ENCODE measurements at places on chromosomes 2 and 18.
A peak's percentile ranks its signal among the peaks of the same experiment; 100 is the strongest.

DNA sequence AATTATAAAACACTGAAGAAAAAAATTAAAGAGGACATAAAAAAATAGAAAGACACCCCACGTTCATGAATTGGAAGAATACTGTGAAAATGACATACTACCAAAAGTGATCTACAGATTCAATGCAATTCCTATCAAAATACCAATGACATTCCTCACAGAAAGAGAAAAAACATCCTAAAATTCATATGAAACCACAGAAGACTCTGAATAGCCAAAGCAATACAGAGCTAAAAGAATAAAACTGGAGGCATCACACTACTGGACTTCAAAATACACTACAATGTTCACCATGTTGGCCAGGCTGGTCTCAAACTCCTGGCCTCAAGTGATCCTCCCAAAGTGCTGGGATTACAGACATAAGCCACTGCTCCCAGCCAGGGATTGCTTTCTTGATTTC is 56.3 kb downstream of the TLK1 start:
- no peak for DNase-seq

DNA sequence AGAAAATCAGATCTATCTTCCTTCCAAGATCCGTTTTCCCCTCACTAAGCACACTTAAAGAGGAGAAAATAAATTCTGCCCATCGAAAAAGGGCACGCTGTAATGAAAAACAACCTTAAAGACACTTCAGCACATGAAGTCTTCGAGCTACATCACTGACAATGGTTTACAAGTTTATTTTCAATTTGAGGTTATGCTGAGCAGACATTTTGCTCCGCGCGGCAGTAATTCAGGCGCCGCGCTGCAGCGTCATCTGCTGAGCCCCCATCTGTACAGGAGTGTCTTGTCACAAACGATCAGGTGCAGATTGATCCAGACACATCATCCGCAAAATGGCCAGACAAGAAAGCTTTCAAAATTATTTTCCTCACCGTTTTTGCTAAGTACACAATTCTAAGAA is 341.7 kb downstream of the STK39 start:
- DNase-seq, result no peak

- no peak for DNase-seq
Measured at GRCh38 chr18:61808286-61808685, 84.5 kb downstream of the RNF152 start.

DNA sequence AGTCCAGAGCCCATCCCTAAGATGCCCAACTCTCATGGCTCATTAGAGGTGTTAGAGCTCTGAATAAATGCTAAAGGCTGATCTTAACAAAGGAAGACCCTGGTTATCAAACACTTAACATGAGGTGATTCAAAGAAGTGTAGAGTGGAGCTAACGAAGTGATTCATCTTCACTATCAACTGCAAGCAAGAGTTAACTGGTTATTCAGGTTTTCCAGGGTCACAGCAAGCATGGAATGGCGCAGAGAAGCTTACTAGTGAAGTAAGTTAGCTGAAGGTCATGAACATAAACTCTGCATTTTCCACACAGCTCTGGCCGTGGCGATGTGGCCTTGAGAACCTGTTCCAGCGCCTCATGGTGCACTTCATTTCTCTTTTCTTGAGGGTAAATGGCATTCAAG is 17.0 kb downstream of the RND3 start:
- peak; percentile 65 for DNase-seq

All from NCI-H510A (cell line).